ENCODE measurements at places on chromosomes 16 and 17.

GRCh38 chr16:49510654-49511305 is 137.2 kb downstream of the C16orf78 start:
- DNase-seq = no peak

DNA sequence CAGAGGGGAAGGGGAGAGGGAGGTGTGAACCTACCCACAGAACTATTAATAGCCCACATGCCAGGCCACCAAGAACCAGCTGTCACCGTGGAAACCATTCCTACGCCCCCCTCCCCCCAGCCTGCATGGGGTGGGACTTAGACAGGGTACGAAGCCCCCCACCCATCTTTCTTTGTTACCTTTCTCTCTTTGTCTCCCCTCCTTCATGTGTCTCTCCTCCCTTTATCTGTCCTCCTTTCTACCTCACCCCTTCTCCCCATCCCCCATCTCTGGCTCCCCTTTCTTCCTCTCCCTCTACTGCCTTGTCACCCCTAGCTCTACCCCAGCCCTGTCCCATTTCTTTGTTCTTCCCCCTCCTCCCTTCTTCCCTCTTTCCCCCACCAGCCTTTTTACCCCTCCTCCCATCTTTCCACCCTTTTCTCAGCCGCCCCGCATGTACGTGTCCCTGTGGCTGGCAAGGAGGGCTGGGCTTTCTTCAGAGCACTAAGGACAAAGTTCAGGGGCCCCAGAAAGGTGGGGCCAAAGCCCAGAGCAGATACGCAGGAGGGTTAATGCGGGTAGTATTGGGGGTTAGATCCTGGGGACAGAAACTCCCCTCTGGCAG is 8.0 kb downstream of the THRA start:
- no peak for DNase-seq

GRCh38 chr16:84521497-84521770 is 17.0 kb upstream of the MEAK7 start:
- DNase-seq = no peak

- no peak for DNase-seq
Observed at GRCh38 chr16:10617662-10618420, 37.4 kb upstream of the EMP2 start.

GRCh38 chr17:57745242-57745641 is at the start of gene CCDC182:
Gene CCDC182 (minus strand): TSS chr17:57745299. CDS start chr17:57745272, 27 bp downstream.
- DNase-seq = no peak

DNA sequence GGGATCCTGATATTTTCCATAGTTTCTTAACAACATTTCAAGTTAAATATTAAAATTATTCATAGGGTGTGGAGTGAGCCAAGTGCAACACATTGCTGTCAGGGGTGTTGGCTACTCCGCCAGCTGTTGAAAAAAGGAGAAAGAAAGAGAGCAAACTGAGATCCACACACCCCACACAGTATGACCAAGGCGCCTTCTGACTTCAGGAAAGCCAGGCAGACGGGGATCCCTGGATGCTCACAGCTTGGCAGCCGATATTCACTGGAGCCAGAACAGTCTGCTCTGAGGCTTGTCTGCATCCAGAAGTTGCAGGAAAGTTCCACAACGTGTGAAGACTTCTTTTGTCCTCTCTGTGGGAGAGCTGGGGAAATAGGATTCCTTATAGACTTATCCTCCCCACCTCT is 9.3 kb downstream of the CHD9NB start:
- no peak for DNase-seq

DNA sequence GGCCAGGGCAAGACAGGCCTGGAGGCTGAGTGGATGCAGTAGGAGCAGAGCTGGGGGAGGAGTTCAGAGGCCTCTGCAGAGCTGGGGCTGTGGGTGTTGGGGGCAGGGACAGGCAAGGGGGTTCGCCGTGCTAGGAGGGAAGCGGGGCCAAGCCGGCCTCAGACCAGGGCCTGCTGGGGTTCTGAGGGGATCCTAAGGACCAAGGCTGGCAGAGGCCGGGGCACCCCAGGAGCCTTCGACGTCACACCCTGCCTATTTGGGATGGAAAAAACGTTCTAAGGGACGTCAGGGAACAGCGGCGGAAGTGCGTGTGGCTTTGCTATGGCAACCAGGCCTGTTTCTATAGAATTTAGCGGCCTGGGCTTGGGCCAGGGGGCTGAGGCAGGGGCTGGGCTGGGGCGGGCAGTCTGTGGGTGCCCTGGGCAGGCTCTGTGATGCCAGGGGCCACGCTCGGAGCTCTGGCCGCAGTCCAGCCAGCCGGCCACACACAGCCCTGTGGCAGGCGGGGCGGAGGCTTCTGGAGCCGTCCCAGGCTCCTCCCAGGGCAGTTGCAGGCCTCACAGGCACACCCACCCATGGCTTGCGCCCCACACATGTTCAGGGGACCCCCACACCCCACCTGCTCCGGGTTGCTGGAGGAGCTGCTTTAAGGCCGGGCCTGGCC is 3.7 kb downstream of the TRAF7 start:
- no peak for DNase-seq

GRCh38 chr16:69712277-69712676 is 14.1 kb downstream of the NQO1 start:
- no peak for DNase-seq

- no peak for DNase-seq
Observed at GRCh38 chr17:73464447-73464846, 152.6 kb upstream of the CDC42EP4 start.

DNA sequence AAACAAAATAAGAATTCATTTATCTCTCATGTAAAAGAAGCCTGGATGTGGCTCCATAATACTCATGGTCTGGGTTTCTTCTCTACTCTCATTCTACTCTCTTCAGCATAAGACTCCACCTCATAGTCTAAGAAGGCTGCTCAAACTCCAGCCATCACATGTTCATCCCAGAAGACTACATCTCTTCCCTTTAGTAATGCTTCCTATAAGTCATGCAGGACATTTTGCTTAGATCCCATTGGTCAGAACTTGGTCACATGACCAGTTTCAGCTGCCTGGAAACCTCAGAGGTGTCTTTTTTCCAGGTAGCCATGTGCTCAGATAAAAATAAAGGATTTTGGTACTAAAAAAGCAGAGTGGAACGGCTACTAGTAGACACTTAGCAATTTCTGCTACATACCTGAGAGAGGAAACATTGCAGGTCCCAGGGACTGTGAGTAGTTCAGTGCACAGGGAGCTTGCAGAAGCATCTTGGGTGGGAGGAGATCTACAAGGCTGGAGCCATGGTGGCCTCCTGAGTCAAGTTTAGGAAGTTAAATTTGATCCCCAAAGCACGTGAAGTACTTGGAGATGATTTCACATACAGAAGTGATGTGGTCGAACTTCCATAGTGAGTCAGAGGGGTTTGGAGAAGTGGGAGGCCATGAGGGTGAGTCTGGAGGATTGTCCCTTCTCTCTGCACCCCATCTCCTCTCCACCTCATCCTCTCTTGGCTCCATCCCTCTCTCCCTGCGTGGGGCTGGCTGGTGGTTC is 110.2 kb downstream of the CCDC182 start:
- no peak for DNase-seq

DNA sequence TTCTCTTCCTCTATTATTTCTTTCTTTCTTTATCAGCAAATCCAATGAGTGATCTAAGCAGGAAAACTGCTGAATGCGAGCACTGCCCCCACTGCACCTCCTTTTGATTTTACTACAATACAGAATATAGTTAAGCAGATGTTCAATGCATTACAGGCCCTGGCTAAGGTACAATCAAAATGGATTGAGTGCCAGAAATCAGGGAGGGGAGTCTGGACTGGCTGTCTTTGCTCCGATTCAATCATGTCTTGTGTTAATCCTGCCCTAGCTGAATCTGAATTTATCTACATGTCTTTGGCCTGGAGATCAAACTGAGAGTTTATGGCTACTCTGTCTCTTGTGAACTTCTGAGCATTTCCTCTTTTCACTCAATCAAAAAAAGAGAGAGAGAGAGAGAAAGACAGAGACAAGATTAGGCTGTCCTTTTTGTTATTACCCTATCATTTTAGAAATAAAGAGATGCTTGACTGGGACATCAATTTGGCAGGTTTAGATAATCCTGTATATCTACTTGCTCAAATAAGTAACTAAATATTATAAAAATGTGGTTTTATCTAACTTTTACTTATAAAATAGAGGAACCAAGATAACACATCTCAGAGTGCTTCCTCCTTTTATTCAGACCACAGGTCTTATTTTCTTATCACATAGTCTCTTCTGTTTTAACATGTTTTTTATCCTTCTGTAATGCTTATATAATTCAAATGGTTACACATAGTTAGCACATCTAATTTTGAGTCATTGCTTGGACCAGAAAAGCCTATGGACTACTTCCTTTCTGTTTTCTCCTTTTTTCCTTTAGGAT is 656.2 kb downstream of the KCNJ2 start:
- DNase-seq = no peak

GRCh38 chr17:78332991-78333390 is 26.9 kb downstream of the SOCS3 start:
- DNase-seq = no peak

GRCh38 chr17:40506786-40507185 is 5.4 kb upstream of the TNS4 start:
- DNase-seq = no peak

- no peak for DNase-seq
Observed at GRCh38 chr17:73609060-73609459, 35.2 kb downstream of the SDK2 start.

DNA sequence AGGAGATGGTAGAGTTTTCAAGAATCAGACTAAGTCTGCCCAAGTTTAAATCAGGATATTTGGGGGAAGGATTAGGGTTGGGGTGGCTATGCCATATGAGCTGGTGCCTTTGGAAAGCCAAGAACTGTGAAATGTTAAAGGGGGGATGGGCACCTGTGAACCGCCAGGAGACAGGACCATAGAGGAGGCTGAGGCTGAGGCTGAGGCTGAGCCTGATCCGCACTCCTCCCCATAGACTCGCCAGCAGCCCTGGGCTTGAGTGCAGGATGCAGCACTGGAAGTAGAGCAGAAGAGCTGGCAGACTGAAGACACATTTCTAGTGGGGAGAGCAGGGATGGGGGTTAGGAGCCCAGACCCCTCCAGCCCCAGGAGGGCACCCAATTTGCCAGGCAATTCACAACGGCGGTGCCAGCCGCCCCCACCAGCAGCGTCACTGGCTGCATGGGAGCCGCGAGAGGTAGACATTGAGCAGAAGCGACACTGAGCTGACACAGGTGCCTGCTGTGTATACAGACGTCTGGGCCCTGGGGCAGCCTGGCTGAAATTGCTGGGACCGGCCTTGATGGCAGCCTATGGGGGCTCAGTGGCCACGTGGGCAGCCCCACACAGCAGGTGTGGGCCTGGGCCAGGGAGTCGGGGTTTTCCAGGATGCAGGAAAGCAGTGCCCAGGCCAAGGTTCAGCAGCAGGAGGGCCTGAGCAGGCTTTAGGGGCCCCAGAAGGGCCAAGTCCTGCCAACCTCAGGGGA is 9.2 kb downstream of the PIMREG start:
- no peak for DNase-seq

DNA sequence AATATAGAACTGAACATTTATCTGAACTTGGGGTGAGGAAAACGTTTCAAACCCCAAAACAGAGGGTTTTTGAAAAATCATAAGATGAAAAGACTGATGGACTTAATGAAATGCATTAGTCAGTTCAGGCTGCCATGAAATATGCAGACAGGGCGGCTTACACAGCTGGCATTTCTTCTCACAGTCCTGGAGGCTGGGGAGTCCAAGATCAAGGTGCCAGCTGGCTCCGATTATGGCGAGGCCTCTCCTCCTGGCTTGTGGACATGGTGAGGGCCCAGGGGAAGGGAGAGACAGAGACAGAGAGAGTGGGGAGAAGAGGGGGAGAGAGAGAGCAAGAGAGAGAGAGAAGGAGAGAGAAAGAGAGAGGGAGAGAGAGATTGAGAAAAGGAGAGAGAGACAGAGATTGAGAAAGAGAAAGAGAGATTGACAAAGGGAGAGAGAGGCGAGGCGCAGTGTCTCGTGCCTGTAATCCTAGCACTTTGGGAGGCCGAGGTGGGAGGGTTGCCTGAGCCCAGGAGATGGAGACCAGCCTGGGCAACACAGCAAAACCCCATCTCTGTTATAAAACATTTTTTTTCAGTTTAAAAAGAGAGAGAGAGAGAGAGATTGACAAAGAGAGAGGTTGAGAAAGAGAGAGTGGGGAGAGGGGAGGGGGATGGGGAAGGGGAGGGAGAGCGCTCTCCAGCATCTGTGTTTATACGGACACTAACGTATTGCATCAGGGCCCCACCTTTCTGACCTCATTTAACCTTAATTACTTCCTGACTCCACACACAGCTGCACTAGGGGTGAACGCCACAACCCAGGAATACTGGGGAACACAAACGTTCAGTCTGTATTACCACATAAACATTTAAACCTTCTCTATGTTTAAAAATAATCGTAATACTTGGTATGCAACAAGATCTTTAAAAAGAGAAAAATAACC is 24.6 kb upstream of the RPH3AL start:
- DNase-seq = no peak

GRCh38 chr16:70784692-70785555 is 16.0 kb downstream of the VAC14 start:
- no peak for DNase-seq

DNA sequence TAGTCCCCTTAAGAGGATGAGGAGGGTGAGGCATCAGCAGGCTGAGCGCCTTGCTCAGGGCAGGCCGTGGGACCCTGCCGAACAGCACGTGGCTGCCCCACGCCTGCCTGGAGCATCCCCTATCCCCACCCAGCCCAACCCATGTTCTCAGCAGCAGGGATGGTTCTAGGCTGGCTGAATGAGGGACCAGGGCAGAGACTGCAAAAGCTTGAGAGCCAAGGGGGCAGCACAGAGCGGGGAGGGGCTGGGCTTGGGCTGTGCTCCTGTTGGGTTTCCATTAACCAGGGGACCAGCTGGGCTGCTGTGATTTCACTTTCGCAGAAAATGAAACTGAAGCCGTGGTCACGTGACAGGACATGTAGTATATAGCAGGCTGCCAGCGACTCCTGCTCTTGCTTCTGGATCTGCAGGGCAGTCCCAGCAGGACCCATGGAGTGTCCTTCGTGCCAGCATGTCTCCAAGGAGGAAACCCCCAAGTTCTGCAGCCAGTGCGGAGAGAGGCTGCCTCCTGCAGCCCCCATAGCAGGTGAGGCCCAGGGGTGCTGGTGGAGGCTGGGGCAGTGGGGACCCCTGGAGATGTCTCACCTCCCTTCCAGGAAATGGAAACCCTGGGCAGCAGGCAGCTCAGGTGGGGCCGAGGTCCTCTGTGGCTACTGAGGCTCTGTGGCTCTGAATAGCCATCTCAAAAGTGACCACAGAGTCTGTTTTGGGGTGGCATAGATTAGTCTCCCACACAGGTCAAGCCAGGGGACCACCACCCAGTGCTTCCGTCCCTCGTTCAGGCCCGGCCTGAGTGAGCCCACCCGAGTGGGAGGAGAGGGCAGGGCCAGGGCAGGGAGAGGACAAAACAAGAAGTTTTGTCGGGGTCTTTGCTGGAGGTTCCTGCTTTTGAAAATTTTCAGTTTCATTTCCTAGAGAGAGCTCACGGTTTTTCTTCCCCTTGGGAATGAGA is 2.9 kb downstream of the RNF213 start:
- DNase-seq = no peak

DNA sequence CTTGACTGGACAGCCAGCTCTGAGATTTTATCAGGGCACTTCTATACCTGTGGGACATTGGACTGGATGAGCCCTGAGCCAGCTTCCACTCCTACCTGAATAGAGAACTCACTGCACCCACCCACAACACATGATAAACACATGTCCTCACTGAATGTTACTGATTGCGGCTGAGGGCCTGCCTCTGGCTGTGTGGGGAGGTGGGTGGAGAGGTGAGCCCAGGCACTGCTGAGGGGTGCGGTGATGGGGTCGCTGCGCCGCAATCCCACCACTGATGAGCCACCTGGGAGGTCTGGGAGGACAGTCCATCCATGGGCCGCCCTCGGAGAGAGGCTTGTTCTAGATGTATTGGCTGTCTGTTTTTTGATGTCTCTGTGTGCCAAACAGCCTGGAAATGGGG is 5.4 kb downstream of the TMEM92 start:
- no peak for DNase-seq

- no peak for DNase-seq
Observed at GRCh38 chr16:80330803-80331202, 210.0 kb upstream of the DYNLRB2 start.

All from BJ (cell line).